ENCODE measurements at places on chromosomes 7 and 10. TPM values are rescaled to one million over a fixed set of nuclear protein-coding genes. Genes with fewer than 3 reads are reported as not detected.

UTF1 gene
- not detected for total RNA-seq

WNT8B gene
- not detected for total RNA-seq

FEZF1 gene
- not detected for total RNA-seq

NANOS1 gene
- total RNA-seq = 0.82 TPM

IKZF1 gene
- total RNA-seq = not detected

TRUB1 gene
- total RNA-seq = 16.7 TPM

PDE6C gene
- total RNA-seq = not detected

CYP26A1 gene
- total RNA-seq = not detected

SAMD9L gene
- 22.6 TPM for total RNA-seq

TMEM213 gene
- total RNA-seq = not detected

HTR5A gene
- not detected for total RNA-seq

AGR2 gene
- total RNA-seq = not detected

OR2A5 gene
- not detected for total RNA-seq

MYL7 gene
- not detected for total RNA-seq

ANLN gene
- 43.2 TPM for total RNA-seq

PLEKHA1 gene
- 42.1 TPM for total RNA-seq

TLX1 gene
- not detected for total RNA-seq

JCAD gene
- 107 TPM for total RNA-seq

CASP2 gene
- 19.7 TPM for total RNA-seq

MUC12 gene
- total RNA-seq = not detected

UCMA gene
- total RNA-seq = not detected

SUGCT gene
- total RNA-seq = 4.3 TPM

NUTM2D gene
- 3.9 TPM for total RNA-seq

PRSS58 gene
- total RNA-seq = not detected

GPR26 gene
- not detected for total RNA-seq

C7orf57 gene
- total RNA-seq = 0.64 TPM

OR2A42 gene
- not detected for total RNA-seq

EBF3 gene
- total RNA-seq = 2.0 TPM

MACROH2A2 gene
- total RNA-seq = 5.8 TPM

UNC5B gene
- total RNA-seq = 19.5 TPM

SLC26A3 gene
- total RNA-seq = not detected

STRIP2 gene
- total RNA-seq = 5.8 TPM

FAM171A1 gene
- total RNA-seq = 98.1 TPM

SPDYE8 gene
- not detected for total RNA-seq

HMX3 gene
- not detected for total RNA-seq

CYP2E1 gene
- total RNA-seq = not detected

EPO gene
- total RNA-seq = not detected

STEAP4 gene
- not detected for total RNA-seq

TECPR1 gene
- 66.3 TPM for total RNA-seq
